ENCODE measurements at places on chromosomes 4 and X.

GRCh38 chr4:85681921-85682320 lies 207.0 kb downstream of the ARHGAP24 start:
- no peak for DNase-seq

- no peak for DNase-seq
Measured at GRCh38 chr4:3476341-3476747, 13.2 kb downstream of the DOK7 start.

DNA sequence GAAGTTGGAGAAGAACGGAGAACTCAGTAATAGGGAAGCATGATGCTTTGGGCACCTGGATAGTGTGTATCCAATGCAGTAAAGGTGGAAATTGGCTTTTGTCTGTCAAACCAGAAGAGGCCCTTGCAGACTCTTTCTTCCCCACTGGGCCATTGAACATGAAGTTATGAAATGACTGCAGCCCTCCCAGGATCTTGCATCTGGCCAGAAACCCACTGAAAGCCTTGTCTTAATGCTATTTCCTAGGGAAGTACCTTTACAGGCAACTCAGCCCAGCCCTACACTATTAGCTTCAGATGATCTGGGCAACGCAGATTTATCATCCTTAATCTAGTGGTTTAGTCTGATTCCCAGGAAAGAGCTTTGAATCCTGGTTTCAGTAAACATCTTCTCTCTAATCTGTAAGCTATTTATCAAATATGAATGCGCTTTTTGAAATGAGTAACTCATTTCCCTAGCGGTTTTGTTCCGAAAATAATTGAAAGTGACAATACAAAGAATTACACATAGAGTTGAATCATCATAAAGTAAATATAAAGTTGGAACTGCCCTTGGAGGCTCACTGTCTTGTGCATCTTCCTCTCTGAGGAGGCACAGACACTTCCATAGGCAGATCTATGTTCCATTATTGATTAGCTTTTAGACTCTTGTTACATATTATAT lies 464.1 kb downstream of the IDS start:
- no peak for DNase-seq

DNA sequence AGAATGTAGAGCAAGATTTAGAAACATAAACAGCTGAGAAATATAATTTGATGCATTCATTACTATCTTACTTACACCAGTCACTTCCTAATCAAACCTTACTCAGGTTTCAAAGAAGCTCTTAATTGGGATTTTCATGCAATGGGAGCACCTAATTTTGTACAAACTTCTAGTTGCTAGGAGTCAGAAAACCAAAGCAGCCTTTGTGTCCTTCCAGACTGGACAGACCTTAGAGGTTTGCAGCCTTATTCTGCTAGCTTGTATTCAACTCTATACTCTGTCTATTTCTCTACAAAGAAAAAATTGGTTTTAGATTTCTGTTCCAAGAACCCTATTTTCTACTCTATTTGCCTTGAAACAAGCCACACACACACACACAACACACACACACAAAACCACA lies 19.4 kb downstream of the GABRA2 start:
- no peak for DNase-seq

DNA sequence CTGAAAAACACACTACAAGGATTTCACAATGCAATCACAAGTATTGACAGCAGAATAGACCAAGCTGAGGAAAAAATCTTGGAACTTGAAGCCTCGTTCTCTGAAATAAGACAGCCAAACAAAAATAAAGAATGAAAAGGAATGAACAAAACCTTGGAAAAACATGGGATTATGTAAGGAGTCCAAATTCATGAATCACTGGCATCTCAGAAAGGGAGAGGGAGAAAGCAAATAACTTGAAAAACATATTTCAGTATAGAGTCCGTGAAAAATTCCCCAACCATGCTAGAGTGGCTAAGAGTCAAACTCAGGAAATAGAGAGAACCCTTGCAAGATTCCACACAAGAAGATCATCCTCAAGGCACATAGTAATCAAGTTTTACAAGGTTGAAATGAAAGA lies 178.5 kb upstream of the CTSO start:
- no peak for DNase-seq

DNA sequence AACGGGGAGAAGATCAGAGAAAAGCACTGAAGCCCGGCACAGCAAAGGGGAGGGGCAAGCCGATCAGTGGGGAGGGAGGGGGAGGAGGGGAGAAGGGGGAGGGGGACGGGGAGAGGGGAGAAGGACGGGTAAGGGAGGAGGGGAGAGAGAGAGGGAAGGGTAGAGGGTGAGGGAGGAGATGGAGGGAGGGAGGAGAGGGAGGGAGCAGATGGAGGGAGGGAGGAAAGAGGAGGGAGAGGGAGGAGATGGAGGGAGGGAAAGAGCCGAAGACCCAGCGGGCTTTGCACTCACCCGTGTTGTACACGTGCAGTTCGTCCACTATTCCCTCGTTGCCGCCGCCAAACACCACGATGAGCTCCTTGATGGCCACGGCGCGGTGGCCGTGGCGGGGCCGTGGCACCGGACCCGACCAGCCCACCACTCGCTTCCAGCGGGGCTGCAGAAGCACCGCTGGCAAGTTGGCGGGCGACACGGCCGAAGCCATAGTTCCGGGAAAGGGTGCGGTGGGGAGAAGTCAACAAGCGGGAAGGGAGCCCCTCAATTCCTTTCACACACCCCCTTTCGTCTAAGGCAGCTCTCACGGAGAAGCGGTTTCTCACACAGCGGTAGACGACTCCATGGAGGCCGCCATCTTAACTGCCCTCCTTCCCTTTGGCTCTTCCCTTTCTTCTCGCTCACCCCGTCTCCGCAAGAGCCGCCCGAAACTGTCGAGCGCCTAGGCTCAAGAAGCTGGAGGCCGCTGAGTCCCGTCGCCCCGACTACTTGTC lies 1.1 kb downstream of the HCFC1 start:
- no peak for DNase-seq

- DNase-seq: no peak
Measured at GRCh38 chr4:10102474-10103332, 13.9 kb downstream of the WDR1 start.
